ENCODE measurements at places on chromosomes 4 and X. TPM values are rescaled to one million over a fixed set of nuclear protein-coding genes. Genes with fewer than 3 reads are reported as not detected.

CENPVL1 gene
- 0.32 TPM for total RNA-seq

MAGEA9B gene
- total RNA-seq: not detected

DNA sequence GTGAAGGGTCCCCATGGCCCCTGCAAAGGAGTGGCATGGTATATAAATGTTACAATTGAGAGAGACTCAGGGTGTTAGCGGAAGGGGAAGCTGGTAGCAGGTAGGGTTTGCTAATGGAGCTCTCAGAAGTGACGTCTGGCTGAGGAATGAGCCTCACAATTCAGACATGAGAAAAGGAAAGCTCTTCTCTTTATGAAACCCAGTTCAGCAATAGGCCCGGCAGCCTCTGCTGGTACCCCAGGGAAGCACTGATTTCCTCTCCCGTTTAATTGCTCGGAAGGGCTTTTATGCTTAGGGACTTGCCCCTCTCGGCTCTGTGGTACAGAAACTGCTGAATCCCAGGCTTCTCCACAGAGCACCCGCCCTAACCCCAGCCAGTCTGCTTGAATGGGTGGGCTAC, 19.4 kb upstream of the AFAP1 start:
- no peak for DNase-seq

- no peak for DNase-seq
Observed at GRCh38 chr4:81609844-81610243, 138.1 kb upstream of the RASGEF1B start.

DNA sequence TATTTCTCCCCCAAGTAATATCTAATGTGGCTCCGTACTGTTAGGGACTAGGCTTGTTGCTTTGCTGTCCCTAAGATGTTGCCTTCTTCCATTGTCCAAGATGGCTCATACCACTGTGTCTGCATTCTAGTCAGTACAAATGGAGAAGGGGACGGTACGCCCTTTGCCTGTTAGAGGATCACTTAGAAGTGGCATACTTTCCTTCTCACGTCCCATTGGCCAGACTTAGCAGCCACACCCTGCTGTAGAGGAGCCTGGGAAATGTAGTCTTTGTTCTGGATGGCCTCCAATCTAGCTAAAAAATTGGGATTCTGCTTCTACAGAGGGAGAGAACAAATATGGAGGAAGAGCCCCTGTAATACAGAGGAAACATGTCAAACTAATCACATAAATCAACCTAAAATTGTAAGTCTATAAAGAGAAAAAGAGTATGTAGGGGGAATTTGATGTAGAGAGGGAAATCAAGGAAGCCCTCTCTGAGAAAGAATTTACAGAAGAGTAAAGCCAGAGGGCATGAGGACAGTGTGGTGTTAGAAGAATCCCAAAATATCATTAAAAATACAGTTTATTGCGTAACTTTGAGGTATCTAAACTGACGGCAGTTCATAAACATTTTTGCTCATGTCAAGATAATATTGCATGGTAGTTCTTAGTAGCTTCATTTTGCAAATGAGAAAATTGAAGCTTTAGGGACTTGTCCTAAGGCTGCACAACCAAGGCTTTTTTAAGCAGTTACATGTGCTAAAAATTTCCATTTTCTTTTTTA, 15.1 kb downstream of the PRIMPOL start:
- DNase-seq: peak; percentile 81

DNA sequence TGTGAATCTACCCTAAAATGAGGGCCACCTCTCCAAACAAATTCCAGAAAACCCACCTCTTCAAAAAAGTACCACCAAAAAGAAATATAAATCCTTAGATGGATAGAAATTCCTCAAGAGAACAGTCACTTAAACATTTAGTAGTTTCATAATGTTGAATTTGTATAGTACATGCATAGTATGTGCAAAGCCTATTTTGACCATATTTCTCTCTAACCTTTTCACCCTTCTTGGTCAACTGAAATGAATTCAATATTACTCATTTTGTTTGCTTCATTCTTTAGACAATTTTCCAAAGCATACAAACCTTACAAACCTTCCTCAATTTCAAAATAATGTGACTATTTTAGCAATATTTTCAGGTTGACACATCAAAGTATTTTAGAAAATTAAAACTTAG, 4.1 kb downstream of the RHOXF1 start:
- no peak for DNase-seq

- no peak for DNase-seq
Observed at GRCh38 chr4:13612569-13612968, 15.0 kb downstream of the BOD1L1 start.

DNA sequence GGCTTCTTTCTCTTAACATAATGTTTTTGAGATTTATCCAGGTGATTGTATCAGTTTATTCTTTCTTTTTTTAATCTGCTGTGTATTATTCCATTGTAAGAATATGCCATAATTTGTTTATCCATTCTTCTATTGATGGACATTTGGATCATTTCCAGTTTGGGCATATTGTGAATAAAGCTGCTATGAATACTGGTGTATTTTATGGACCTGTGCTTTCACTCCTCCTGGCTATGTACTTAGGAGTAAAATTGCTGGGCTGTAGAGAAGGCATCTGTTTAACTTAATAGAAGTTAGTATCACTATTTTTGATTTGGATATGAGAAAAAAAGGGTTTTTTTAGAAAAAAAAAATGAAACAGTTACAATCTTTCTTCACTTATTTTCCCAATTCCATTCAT, 50.0 kb upstream of the FAM9C start:
- DNase-seq: no peak

- DNase-seq: no peak
Observed at GRCh38 chr4:24181005-24181404, 291.2 kb upstream of the PPARGC1A start.

DNA sequence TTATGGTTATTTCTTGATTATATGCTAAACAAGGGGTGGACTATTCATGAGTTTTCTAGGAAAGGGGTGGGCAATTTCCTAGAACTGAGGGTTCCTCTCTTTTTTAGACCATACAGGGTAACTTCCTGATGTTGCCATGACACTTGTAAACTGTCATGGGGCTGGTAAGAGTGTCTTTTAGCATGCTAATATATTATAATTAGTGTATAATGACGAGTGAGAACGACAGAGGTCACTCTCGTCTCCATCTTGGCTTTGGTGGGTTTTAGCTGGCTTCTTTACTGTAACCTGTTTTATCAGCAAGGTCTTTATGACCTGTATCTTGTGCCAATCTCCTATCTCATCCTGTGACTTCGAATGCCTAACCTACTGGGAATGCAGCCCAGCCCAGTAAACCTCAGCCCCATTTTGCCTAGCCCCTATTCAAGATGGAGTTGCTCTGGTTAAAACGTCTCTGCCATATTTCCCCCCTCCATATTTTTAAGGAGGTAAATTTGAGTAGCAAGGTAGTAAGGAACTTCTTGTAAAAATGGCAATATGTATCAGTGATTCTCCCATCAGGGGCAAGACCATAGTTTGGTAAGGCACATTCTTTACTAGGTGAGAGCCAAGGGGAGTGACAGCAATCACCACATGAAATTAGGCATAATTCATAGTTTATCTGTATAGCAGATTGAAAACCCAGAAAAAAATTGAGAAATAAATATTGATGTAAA, 2.6 kb downstream of the CXCL2 start:
- DNase-seq: no peak

DNA sequence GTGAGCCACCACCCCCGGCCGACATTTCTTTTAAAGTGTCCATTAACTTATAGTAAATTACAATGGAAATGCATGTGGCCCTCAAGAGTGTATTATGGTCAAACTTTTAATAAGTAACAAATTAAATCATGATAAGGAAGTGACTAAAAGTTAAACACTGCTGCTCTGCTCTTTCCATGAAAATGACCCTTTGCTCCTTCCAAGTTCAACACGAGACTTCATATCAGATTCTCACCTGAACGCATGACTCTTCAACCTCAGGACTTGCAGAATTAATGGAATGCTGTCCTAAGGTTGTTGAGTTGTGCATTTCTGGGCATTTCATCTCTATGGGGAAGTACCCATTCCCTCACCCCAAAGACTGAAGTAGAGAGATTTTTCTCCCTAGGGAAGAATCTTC, 27.1 kb downstream of the AWAT2 start:
- no peak for DNase-seq

CT45A5 gene
- 35.2 TPM for total RNA-seq

- DNase-seq: no peak
Observed at GRCh38 chr4:100146756-100147155, 43.5 kb downstream of the DDIT4L start.

DNA sequence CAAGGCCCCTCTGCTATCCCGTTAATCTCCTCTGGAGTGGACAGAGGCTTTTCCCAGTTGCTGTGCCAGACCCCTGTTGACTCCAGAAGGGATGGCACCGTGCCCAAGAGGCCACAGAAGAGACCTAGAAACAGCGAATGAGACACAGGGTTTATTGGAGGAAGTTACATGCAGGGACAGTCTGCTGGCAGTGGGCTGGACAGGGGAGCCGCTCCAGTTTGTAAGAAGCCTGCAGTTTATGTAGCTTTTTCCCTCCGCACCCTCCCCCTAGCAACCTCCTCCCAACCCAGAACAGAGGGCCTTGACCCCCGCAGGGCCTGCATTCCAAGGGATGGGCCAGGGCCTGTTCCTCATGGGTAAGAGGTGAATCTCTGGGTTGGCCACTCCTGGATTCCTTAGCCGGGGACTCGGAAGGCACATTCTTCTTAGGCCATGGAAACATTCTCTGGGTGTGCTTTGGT, 216.8 kb upstream of the PSAPL1 start:
- DNase-seq: no peak

NPNT gene
- not detected for total RNA-seq

DNA sequence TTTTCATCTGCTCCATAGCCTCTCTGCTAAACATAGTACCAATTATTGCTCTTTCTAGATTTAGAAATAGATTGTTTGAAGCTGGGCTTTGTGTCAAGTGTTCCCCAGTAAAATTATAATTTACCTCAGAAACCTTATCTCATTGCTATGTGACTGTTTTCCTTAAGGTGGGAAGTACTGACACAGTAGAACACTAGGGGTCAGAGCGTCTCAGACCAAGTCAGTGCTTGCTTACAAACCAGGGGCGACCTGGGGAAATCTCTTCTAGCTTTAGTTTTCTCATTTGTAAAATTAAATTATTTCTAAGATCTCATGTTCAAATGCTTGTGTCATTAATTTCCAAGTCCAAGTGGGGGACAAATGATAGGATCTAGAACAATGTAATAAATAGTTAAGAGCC, 360.4 kb downstream of the RAPGEF2 start:
- DNase-seq: no peak

GRCh38 chr4:11914406-11914805, 485.7 kb upstream of the HS3ST1 start:
- DNase-seq: no peak

GRCh38 chrX:49041744-49042580, 1.2 kb downstream of the TFE3 start:
- no peak for DNase-seq

PNMA5 gene
- total RNA-seq: not detected

DNA sequence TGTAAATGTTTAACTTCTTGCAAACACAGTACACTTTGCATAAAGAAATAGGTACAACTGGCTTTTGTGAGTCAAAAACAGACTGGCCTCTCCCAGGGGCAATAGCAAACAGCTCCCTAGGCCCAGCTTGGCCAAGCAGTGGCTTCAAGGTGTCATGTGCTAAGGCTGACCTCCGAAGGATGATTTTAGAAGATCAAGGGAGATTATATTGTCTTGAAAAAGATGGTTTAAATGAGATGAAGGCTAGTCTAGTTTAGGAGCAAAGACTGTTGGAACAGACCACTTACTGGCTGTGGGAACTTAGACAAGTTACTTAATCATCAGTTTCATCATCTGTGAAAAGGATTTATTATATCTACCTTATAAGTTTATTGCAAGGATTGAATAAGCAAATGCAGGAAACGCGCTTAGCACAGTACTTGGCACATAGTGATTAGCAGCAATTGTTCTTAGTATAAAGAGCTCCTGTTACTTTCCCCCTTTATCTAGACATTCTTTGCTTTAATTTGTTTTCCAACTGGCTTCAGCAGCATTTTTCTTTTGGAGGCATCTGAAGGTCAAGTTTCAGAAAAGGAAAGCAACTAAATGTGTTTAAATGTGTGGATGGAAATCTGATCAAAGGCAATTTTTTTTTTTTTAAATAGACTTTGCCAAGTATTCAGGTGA, 17.2 kb downstream of the ANXA3 start:
- DNase-seq: no peak

GRCh38 chr4:130640592-130640991, 1544.6 kb downstream of the C4orf33 start:
- DNase-seq: no peak

TGIF2LX gene
- not detected for total RNA-seq

- no peak for DNase-seq
Observed at GRCh38 chrX:147848543-147849443, 62.9 kb upstream of the FMR1 start.

- no peak for DNase-seq
Observed at GRCh38 chr4:115028682-115029410, 84.6 kb downstream of the NDST4 start.

CORIN gene
- total RNA-seq: 0.03 TPM

GRCh38 chr4:184693056-184693455, 40.8 kb downstream of the CENPU start:
- DNase-seq: no peak

FGFR3 gene
- total RNA-seq: 0.03 TPM

DNA sequence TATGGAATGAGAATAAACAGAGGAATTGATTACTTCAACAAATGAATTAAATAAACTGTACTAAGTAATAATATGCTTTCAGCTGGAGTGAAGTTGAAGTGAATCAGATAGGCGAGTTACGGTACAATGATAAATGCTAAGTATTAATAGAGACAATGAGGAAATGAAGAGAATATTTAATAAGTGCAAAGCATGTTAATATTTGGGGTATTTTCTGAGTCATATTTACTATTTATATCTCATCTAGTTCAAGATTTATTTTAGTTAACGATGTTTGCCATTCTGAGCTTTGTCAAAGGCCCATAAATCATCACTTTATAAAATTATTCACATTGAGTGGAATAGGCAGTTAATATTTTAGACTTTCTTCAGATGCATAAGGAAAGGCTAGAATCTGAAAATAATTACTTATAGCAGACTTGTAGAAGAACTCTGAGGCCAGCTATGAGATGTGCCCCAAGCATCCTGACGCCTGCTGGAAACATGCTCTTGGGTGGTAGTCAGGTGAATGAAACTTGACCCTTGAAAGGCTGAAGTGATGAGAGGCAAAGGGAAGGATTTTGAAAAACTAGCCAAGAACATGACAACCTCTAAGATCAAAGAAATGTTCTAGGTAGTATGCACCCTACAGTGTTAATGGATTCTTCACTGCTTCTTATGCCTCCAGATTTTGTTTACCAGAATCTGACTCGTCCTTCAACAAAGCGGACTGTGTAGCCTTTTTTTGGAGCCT, 133.8 kb upstream of the STIM2 start:
- DNase-seq: no peak

RCHY1 gene
- total RNA-seq: 53.5 TPM

- peak; percentile 52 for DNase-seq
Observed at GRCh38 chrX:50448565-50448964, 22.1 kb downstream of the DGKK start.

HERC3 gene
- 5.4 TPM for total RNA-seq

- no peak for DNase-seq
Observed at GRCh38 chrX:66126662-66127061, 37.4 kb upstream of the HEPH start.
